ENCODE measurements at places on chromosomes 5 and 9.

DNA sequence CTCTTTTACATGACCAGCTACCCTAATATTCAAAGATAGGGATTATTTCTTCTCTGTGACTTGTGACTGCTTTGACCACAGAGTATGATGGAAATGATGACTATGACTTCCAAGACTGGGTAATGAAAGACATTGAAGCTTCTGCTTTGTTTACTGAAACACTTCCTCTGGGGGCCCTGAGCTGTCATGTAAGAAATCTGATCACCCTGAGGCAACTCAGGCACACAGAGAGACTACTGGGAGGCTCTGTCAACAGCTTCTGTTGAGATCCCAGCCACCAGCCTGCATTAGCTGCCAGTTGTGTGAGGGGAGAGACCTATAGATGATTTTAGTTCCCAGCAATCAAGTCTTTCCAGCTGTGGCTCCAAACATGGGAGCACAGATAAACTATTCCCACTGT lies 76.5 kb downstream of the KCTD16 start:
- DNase-seq = no peak

GRCh38 chr5:103414604-103415003 lies 148.0 kb downstream of the NUDT12 start:
- DNase-seq = no peak

DNA sequence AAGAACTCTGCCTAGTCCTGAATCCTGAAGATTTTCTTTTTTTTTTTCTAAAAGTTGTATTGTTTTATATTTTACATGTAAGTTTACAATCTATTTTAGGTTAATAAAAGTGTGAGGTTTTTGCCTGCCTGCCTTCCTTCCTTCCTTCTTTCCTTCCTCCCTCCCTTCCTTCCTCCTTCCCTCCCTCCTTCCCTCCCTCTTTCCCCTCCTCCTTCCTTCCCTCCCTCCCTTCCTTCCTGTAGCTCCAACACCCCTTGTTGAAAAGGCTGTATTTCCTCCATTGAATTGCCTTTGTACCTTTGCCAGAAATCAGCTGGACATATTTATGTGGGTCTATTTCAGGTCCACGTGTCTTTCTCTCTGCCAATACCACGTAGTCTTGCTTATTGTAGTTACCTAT lies 46.6 kb downstream of the CACNA1B start:
- no peak for DNase-seq

GRCh38 chr5:154002511-154003020 lies 36.1 kb downstream of the FAM114A2 start:
- DNase-seq = no peak

DNA sequence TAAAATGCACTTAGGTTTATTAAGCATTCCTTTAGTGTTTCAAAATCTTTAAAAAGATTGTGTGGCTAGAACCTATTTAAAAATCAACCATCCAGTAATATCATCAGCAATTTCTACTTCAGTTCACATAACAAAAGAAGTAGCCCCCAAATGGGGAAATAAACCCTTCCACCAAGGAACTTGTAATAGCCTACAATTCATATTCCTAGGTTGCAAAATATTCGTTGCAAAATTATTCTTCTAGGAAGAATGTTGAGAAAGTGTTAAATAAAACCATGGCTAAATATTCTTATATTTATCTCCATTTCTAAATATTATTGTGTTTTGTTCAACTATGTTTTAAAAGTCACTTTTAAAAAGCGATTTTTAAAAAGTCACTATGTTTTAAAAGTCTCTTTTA lies 177.9 kb upstream of the PRLR start:
- DNase-seq = no peak

DNA sequence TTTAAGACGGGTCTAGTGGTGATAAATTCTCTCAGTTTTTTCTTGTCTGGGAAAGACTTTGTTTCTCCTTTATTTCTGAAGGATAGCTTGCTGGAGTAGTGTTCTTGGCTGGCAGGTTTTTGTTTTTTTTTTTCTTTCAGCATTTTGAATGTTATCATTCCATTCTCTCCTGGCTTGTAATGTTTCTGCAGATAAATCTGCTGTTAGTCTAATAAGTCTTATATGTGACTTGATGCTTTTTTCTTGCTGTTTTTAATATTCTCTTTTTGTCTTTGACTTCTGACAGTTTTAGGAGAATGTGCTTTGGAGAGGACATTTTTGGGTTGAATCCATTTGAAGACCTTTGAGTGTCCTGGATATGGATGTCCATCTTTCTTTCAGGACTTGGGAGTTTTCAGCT lies 16.0 kb downstream of the HSD17B4 start:
- DNase-seq = no peak

DNA sequence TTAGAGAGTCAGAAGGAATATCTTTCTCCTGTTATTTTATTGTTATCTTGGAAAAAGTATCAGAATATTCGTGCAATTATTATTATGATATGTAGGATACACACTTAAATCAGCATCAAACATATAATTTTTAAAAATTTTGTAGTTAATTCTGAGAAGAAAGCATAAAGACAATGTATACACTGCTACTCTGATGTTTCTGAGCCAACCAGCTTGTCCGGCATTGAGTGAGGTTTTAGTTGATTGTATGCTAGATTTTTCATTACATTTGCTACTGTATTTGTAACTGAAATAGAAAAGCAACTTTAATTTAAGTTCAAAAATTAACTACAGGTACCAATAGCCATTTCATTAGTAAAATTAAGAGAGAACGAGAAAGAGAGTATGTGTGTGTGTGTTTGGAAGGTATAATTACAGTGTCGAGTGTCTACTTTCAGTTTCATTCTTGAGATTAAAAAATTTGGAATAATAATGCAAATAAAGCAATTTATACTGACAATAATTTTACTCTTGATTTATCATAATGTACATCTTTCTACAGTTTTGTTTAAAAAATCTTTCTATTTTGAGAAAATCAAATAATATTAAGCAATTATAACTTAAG lies 160.4 kb upstream of the CDH12 start:
- DNase-seq = no peak

DNA sequence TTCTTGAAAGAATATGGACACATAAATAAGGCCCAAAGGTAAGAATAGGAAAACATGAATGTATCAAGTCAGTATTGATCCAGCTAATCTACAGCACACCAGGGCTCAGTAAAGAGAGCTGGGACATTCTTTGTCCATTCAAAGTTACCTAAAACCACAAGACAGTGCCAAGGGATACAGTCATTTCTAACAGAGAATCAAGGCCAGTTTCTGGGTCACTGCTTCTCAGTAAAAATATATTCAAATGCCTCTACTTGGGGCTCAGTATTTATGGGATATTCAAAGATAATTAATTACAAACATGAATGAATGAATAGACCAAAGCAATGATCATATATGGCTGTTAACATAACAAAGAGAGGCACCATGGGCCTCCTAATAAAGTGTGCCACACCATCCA lies 34.9 kb downstream of the MTMR12 start:
- DNase-seq = no peak

DNA sequence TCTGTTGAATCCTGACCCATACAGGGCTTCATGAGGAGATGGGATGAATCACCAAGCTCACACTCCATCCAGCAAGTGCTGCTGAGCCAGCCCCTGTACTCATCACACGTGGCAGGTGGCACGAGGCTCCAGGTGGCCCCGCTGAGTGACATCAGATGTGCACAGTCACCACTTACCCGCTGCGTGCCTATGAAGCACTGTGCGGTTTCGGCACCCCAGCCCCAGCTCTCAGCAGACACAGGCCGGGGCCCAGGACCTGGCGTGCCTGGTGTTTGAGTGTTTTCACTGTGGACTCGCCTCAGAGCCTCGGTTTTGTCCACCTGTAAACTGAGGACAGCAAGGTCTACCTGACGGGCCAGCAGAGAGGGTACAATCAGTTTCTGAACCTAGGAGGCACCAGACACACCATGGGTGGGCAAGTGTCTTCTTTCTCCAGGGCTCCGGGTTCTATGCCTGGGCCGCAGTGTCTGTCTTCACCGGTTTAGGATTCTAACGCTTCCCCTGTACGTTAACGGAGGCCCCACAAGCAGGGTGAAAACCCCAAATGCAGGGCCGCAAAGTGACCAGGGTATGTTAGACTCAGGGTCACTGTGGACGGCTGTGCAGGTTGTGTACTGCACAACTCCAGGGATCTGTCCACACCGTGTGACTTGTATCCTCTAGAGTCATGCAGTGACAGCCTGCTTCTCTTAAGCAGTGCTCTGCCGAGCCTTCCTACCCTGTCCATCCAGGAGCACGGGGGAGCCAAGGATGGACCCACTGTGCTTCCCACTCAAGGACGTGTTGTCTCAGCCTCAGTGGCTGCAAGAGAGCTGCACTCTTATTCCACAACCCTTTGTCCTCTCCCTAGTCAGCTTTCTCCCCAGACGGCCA lies 44.3 kb upstream of the COL5A1 start:
- DNase-seq = no peak

GRCh38 chr9:73006986-73007385 lies 54.1 kb upstream of the ALDH1A1 start:
- no peak for DNase-seq

DNA sequence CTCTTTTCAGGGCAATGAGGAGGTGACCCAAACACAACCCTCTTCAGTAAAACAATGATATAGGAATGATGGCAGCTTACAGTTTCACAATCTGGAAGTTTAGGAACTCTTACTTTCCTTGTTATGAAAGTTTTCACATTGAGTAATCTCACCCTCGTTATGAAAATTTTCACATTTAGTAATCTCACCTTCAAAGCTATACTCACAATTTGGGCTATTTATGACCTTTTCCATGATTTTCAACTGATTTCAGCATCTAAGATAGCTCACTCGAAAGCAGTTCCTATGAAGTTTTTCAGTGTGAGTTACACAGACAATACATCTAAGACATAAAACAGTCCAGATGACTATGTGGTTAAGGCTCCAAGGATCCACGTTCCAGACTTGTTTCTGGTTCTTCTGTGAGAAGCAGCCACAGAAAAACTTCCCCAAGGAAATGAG lies 57.1 kb downstream of the FOXD1 start:
- DNase-seq = no peak

- no peak for DNase-seq
Measured at GRCh38 chr9:27688954-27689353, 115.7 kb upstream of the C9orf72 start.

GRCh38 chr5:159208514-159209437 lies 577 bp downstream of the RNF145 start:
- DNase-seq = no peak

GRCh38 chr9:109450346-109450745 lies 47.8 kb downstream of the PTPN3 start:
- DNase-seq = no peak

DNA sequence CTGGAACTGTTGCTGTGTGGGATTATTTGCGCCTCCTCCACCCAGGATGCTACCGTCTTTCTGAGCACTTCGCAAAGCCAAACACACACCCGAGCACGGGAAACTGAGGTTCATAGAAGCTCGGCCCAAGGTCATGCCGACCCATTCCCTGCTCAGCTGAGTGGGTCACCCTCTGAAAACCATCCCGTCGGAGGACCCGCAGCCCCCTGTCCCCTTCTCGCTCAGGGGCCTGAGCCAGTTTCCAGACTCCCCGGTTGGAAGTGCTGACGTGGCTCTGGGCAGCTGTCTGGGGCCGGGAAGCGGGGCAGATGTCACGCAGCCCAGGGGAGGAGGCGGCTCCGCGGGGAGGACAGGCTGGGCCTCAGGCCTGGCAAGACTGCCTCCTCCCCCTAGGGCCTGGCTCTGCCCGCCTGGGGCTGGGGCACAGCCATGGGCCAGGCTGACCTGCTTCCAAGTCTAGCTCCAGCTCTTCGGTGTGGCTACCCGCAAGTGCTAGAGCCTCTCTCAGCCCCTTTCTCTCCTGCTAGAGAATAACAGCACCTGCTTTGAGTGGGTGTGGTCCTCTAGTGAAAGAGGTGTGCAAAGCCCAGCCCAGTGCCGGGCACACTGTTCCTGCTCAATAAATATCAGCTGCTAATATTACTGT lies 9.9 kb upstream of the CXXC5 start:
- DNase-seq = no peak

GRCh38 chr9:37694355-37694754 lies 43.6 kb downstream of the FRMPD1 start:
- no peak for DNase-seq

DNA sequence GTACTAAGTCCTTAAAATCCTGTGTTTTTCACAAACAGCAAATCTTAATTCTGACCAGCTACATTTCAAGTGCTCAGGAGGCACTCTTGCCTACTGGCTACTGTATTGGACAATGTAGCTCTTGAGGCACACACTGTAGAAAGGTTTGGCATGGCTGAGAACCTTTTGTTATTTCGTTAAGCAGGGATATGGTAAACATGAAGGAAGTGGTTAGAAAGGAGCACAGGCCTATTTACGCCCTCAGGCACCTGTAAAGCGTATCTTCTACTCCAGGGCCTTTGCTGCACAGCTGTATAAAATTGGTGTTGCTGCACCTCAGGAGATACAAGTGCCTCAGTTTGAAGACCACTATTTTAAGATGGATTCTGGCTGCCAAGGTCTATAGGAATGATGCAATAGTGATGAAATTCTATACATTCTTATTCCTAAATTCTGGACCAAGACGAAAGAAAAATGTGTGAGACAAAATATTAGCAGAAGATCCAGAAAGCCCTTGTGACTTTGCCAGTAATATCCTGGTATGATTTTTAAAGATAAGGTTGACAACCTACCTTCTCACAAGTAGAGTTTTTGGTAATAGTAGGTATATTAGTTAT lies 9.3 kb upstream of the OTULIN start:
- no peak for DNase-seq

DNA sequence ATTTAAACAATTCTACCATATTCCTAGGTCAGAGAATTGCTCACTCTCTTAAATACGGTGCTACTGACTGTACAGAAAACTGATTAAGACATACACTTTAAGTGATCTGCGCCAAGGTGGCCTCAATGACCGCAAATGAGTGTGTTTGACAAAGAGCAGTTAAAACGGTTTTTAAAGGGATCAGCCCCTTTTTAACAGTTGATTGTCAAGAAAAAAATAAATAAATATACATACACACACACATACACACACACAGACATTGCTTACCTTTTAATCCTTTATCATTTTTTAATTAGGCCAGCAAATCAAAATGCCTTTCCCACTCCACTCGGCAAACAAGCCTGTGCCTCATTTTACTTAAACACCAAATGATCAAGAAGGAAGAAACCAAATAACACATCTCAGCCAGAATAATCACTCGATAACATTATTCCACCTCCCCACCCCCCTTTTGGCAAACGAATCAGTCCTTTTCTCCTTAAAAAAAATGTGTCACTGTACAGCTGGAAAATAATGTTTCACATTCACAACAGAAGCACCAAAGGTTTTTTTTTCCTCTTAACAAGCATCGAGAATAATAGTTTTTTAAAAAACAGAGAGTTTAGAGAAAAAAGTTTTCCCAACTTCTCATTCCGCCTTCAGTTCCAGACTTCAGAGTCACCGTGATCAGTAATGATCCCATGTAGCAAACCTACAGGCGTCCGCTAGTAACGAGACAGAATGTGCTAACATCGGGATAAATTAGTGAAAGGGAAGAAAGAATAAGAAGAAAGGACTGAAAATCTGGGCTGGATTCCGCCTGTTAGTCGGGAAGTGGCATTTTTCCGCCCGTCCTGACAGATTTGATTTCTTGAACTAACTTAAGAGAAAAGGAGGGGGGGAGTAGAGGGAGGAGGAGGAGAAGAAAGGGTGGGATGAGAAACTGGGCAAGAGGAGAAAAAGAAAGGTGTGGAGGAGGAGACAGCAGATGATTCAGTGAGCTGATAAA lies at the start of gene ZNF608:
Gene ZNF608, minus strand, starts transcription at position 712 of the 988 bp plus-strand sequence. CDS start 1,650 bp downstream, outside the sequence.
- DNase-seq = no peak

- no peak for DNase-seq
Measured at GRCh38 chr5:132901730-132902129, 28.3 kb downstream of the LEAP2 start.

GRCh38 chr9:129469188-129469987 lies 151.5 kb downstream of the C9orf50 start:
- DNase-seq = no peak
